Left cardiac atrium (tissue), 4 donors: ENCODE measurements at places on chromosomes 6 and 20.

DNA sequence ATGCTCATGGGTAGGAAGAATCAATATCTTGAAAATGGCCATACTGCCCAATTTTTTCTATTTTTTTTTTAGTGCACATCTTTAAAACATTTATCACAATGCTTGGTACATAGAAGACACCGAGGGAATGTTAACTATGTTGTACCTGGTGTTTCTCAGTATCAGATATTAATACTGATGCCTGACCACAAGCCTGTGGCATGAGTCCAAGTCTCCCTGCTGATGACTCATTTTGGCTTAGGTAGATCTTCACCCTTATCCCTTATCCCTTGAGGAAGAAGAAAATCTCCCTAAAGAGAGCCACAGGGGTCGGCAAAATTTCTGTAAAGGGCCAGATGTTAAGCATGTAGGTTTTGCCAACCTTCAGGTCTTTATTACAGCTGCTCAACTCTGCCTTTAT lies 14.5 kb downstream of the CD109 start:
- DNase-seq, result no peak

DNA sequence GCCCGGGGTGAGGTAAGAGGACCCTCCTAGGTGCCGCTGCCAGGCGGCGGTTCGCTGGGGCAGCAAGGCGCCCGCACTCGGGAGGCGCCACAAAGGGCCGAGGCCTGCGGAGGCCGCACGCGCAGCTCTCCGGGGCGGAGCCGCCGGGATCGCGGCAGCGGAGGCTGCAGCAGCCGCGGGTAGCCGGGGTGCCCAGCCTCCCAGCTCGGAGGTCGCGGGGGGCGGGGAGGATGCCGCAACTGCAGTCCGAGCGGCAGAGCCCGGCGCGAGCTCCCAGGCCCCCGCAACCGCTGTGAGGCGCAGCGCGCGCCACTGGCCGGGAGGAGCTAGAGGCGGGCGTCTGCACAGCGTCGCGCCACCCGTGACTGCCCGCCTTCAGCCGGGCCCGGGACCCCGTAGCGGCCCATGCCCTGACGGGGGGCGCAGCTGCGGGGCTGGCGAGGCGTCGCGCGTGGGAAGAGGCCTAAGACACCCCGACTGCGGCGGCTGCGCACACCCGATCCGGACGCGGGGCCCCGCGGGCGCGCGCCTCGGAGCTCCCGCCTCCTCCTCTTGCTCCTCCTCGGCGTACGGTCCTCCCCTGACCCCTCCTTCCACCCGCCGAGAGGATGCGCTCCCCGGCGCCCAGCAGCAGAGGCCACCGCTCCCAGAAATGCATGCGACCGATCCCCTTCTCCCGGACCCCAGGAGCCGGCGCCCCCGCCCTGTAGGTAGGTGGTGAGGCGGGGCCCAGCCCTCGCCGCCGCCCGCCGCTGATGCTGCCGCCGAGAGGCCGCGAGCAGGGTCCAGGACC lies at the start of gene NCOA7:
Gene NCOA7 (plus strand): TSS at position 603 of the 793 bp plus-strand sequence. CDS start 24,395 bp downstream, outside the sequence.
- peak; percentile 86 for DNase-seq

DNA sequence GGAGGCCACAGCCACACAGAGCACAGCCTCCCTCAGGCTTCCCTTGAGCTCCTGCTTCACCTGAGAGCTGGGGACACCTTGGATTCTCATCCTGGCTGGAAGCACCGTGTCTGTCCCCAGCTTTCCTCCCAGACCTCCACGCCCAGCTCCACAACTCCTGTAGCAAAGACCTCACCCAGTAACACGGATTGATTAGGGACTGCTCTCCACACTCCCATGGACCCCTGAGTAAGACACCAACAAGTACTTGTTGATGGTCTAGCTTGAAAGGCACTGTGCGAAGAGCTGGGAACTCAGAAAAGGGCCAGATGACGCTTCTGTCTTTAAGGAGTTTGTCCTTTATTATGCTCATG lies 109.6 kb downstream of the DLL1 start:
- DNase-seq, result no peak

DNA sequence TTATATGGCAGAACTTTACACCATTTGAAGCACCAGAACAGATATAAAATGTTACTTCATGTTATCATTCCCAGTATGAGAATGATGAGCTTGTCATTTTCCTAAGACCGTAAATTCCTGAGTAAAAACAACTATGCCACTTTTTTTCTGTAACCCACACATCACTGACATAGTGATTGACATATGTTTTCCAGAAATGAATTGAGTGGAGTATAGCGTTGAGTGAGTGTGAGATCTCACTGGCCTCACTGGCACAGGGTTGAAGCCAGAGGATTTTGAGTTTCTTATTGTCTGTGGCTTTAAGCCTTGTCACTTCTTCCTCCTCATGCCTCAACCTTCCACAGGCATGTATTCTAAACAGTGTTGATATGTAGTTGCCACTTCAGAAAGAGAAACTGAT lies 62.3 kb downstream of the PDE7B start:
- no peak for DNase-seq

GRCh38 chr20:57025666-57026224 lies 240.7 kb downstream of the BMP7 start:
- no peak for DNase-seq

DNA sequence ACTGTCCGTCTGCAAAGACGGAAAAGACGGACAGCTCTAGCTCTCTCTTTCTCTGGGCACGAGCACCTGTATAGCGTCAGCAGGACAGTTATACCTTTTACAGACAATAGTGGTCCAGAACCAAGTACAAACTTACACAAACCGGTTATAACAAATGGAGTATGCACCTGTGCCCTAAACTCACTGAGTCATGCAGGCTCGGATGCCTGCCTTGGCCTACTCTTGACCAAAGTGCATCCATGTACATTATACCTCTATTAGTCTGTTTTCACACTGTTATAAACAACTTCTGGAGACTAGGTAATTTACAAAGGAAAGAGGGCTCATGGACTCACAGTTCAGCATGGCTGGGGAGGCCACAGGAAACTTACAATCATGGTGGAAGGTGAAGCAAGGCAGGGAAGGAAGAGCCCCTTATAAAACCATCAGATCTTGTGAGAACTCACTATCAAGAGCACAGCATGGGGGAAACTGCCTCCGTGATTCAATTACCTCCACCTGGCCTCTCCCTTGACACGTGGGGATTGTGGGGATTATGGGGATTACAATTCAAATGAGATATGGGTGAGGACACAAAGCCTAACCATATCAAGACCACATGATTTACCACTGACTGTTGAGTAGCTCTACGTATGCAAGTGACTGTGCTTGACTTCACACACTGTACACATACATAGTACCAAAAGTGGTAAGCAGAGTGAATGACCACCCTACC lies 23.1 kb downstream of the MAN1A1 start:
- no peak for DNase-seq

- no peak for DNase-seq
These were observed 72.8 kb upstream of the CEP85L start for GRCh38 chr6:118724211-118724610.

DNA sequence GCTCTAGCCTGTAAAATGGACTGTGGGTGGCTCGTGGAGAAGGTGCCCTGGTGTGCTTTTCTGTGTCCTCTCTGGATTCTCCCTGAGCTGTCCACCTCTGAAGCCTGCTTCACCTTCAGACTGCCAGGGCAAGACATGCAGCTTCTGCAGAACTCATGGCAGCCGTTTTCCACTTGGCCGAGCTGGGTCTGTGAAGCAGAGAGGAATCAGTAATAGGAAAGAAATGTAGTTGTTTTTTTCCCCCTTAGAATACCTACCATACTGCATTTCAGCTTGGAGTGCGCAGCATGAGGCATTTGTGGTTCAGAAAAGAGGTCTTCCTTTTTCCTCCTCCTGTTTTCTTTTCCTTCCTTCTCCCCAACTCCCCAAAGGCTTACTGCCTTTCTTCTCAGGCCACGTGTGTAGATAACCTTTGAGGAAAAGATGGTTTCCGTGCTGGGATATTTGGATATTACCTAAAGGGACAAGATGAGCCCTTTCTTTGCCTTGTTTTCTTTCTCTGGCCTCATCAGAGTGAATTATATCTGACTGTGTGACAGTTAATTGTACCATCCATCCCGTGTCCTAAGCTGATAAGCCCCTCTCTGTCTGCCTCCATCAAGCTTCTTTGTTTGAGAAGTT lies 39.4 kb downstream of the RREB1 start:
- no peak for DNase-seq

- no peak for DNase-seq
These were observed 110.4 kb downstream of the SAMD5 start for GRCh38 chr6:147618927-147619326.

GRCh38 chr6:139027620-139028182 lies 844 bp upstream of the ABRACL start:
- DNase-seq, result no peak

DNA sequence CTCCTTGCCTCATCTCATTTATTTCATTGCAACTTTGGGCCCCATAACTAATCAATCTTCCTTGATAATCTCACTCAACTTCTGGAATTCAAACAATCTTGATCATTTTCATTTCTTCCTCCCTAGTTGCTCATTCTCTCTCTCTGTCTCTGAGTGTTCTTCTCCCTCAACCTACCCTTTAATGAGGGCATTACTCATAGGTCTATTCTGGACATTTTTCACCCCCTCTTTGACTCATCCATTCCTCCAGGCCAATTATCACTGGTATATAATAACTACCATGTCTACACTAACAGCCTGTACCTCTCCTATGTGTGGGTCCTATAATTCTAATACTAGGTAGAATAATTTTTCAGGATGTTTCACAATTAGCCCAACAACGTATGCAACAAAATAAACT lies 78.8 kb downstream of the COL21A1 start:
- no peak for DNase-seq

GRCh38 chr6:10266061-10266460 lies 148.8 kb downstream of the TFAP2A start:
- DNase-seq, result no peak

GRCh38 chr6:108589244-108589791 lies 28.6 kb downstream of the FOXO3 start:
- DNase-seq, result peak; percentile 71

- DNase-seq, result no peak
These were observed 308.1 kb upstream of the EPHA7 start for GRCh38 chr6:93727447-93727846.

GRCh38 chr6:133241086-133241900 lies at the start of gene EYA4:
TSS of gene EYA4 (plus strand) at chr6:133241357. CDS start at chr6:133274781, 33,424 bp downstream.
- peak; percentile 34 for DNase-seq

GRCh38 chr6:151763938-151764680 lies 43.4 kb upstream of the ESR1 start:
- peak; percentile 95 for DNase-seq

- DNase-seq, result peak; percentile 60
These were observed at the start of gene RBM24 for GRCh38 chr6:17281100-17281496. TSS of gene RBM24 (plus strand) at chr6:17281361. CDS start at chr6:17281582, 221 bp downstream.

DNA sequence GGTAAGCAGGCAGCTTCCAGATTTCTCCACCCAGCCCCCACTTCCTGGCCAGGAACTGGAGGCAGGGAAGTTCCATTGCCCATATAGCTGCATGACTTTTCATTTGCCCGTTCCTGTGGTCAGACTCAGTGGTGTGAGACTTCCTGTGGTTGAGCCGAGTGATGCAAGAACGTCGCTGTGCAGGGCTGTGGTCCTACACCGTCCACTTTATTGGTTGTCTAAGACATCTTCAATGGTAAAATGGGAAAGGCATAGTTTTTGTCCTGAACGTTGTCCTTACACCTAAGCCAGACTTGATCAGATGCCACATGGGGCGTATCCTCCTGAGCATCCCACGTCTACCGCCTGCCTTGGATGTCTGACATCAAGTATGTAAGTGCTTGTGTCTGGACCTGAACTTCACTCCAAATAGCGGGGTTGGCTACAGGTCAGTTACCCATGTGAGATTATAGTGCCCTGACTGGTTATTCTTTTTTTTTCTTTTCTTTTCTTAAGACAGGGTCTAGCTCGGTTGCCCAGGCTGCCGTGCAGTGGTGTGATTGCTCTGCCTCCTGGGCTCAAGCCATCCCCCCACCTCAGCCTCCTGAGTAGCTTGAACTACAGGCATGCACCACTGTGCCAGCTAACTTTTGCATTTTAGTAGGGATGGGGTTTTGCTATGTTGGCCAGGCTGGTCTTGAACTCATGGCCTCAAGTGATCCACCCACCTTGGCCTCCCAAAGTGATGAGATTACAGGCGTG lies 25.9 kb upstream of the GTSF1L start:
- no peak for DNase-seq

GRCh38 chr6:125173341-125174095 lies 19.9 kb downstream of the TPD52L1 start:
- DNase-seq, result no peak

- no peak for DNase-seq
These were observed 40.4 kb upstream of the RAB22A start for GRCh38 chr20:58268936-58269619.

GRCh38 chr20:23212011-23212410 lies 125.9 kb upstream of the CD93 start:
- DNase-seq, result no peak

- no peak for DNase-seq
These were observed 7.0 kb downstream of the MICAL1 start for GRCh38 chr6:109448615-109449014.

GRCh38 chr20:31547017-31547675 lies 32.9 kb downstream of the HM13 start:
- DNase-seq, result peak; percentile 88

DNA sequence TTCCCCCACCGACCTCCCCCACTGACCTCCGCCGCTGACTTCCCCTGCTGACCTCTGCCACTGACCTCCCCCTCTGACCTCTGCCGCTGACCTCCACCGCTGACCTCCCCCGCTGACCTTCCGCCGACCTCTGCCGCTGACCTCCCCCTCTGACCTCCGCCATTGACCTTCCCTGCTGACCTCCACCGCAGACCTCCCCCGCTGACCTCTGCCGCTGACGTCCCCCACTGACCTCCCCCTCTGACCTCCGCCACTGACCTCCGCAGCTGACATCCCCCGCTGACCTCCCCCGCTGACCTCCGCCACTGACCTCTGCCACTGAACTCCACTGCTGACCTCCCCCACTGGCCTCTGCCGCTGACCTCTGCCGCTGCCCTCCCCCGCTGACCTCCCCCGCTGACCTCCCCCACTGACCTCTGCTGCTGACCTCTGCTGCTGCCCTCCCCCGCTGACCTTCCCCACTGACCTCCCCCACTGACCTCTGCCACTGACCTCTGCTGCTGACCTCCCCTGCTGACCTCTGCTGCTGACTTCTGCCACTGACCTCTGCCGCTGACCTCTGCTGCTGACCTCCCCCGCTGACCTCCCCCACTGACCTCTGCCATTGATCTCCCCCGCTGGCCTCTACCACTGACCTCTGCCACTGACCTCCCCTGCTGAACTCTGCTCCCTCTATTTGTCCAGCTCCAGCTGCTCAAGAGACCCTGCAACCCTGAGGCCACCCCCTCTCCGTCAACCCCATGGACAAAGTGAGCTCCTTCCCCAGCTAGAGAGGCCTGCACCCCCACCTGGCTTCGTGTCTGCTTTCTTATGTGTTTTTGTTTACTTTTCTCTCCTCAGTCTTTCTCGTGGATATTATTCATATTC lies 91.4 kb upstream of the AFDN start:
- DNase-seq, result no peak

- no peak for DNase-seq
These were observed 42.0 kb downstream of the PGM3 start for GRCh38 chr6:83151114-83151513.

DNA sequence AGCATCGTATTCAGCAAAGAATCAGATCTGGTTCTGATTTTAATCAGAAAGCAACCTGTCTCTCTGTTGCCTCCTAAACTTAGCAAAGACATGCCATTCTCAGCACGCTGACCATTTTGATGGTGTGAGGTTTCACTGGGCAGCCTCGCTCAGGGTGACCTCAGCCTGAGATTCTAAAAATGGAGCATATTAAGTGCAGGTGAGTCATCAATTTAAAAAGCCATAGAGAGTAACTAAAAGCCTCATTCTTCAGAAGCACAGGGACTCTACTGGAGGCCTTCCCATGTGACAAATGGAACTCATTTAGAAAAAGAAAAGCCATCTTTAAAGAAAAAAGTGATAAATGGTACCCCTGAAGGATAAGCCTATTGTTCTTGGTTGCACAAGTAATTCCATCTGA lies 91.3 kb downstream of the FILIP1 start:
- DNase-seq, result peak; percentile 25
